IMR-90 (cell line): ENCODE measurements at places on chromosomes 2 and 18. TPM values are rescaled to one million over a fixed set of nuclear protein-coding genes. Genes with fewer than 3 reads are reported as not detected.

Gene TUBA3E
- total RNA-seq: not detected in 2 replicates

DNA sequence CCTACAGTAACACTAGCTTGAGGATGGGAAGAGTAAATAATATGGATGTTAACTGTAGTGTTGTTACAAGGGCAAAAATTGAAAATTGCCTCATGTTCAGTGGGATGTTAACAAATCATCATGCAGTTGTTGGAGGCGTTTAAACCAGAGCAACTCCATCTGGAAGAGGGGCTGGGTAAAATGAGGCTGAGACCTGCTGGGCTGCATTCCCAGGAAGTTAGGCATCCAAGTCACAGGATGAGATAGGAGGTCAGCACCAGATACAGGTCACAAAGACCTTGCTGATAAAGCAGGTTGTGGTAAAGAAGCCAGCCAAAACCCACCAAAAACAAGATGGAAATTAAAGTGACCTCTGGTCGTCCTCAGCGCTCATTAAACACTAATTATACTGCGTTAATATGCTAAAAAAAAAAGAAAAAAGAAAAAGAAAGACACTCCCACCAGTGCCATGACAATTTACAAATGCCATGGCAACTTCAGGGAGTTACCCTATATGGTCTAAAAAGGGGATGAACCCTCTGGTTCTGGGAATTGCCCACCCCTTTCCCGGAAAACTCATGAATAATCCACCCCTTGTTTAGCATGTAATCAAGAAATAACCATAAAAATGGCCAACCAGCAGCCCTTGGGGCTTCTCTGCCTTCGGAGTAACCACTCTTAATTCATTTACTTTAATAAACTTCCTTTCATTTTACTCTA lies 101.4 kb downstream of the MYO5B start:
- H3K27me3 ChIP-seq: no peaks in the 10 kb centered on the region
- no peaks in the 10 kb centered on the region for H3K36me3 ChIP-seq
- H3K27ac ChIP-seq: no peak overlapping the region
- H3K4me1 ChIP-seq: no peaks in the 10 kb centered on the region
- no peak overlapping the region for H3K4me3 ChIP-seq

DNA sequence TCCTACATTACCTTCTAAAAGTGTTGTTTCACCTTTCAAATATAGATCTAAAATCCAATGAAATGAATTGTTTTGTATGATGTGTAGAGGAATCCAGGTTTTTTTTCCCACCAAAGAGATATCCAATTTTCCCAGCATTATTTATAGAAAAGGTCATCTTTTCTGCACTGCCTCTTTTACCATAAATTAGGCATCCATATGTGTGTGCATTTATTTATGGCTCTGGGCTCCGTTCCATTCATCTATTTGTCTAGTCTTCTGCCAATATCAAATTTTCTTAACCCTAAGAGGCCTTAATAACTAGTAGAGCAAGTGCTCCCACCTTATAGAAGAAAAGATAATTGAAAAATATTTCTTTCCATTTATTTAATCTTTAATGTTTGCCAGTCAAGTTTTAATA lies 88.3 kb downstream of the ATAD2B start:
- no peak overlapping the region for H3K4me3 ChIP-seq
- DNase-seq: no peak
- no peaks in the 10 kb centered on the region for H3K27me3 ChIP-seq
- peaks cover 5% of the 10 kb centered on the region; the same call in 1 of the 2 replicates for H3K36me3 ChIP-seq
- H3K27ac ChIP-seq: no peak overlapping the region
- no peaks in the 10 kb centered on the region for H3K4me1 ChIP-seq

Gene ASAP2
- 19.7 and 26.9 TPM in 2 replicates for total RNA-seq

- no peaks in the 10 kb centered on the region for H3K27me3 ChIP-seq
- H3K36me3 ChIP-seq: no peaks in the 10 kb centered on the region
- no peaks in the 10 kb centered on the region for H3K4me1 ChIP-seq
Measured at GRCh38 chr2:178949584-178949983, 100.4 kb downstream of the CCDC141 start.

Gene LYPD1
- 79.7 and 87.6 TPM in 2 replicates for total RNA-seq

Gene IRS1
- total RNA-seq: 21.1 and 29.4 TPM in 2 replicates

GRCh38 chr2:187320846-187321245 lies 127.2 kb downstream of the CALCRL start:
- no peaks in the 10 kb centered on the region for H3K36me3 ChIP-seq
- H3K27ac ChIP-seq: no peak overlapping the region
- no peaks in the 10 kb centered on the region for H3K27me3 ChIP-seq
- no peak for DNase-seq
- H3K4me1 ChIP-seq: no peaks in the 10 kb centered on the region

- DNase-seq: peak; percentile 69
- no peaks in the 10 kb centered on the region for H3K27me3 ChIP-seq
- H3K4me1 ChIP-seq: peaks cover 13% of the 10 kb centered on the region
- no peaks in the 10 kb centered on the region for H3K36me3 ChIP-seq
Measured at GRCh38 chr2:238418196-238418998, 8.3 kb upstream of the ASB1 start.

DNA sequence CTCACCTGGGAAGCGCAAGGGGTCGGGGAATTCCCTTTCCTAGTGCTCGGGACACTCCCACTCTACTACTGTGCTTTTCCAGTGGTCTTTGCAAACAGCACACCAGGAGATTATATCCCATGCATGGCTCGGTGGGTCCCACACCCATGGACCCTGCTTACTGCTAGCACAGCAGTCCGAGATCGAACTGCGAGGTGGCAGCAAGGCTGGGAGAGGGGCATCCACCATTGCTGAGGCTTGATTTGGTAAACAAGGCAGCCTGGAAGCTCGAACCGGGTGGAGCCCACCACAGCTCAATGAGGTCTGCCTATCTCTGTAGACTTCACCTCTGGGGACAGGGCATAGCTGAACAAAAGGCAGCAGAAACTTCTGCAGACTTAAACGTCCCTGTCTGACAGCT lies 64.7 kb upstream of the CRACDL start:
- H3K4me1 ChIP-seq: no peaks in the 10 kb centered on the region
- no peak for DNase-seq
- no peak overlapping the region for H3K4me3 ChIP-seq
- H3K27ac ChIP-seq: no peak overlapping the region
- no peaks in the 10 kb centered on the region for H3K27me3 ChIP-seq
- no peaks in the 10 kb centered on the region for H3K36me3 ChIP-seq

Gene NAT8
- not detected in 2 replicates for total RNA-seq
